ENCODE measurements at places on chromosomes 6 and 20.

GRCh38 chr6:156866220-156867015, 89.2 kb downstream of the ARID1B start:
- DNase-seq, result no peak

DNA sequence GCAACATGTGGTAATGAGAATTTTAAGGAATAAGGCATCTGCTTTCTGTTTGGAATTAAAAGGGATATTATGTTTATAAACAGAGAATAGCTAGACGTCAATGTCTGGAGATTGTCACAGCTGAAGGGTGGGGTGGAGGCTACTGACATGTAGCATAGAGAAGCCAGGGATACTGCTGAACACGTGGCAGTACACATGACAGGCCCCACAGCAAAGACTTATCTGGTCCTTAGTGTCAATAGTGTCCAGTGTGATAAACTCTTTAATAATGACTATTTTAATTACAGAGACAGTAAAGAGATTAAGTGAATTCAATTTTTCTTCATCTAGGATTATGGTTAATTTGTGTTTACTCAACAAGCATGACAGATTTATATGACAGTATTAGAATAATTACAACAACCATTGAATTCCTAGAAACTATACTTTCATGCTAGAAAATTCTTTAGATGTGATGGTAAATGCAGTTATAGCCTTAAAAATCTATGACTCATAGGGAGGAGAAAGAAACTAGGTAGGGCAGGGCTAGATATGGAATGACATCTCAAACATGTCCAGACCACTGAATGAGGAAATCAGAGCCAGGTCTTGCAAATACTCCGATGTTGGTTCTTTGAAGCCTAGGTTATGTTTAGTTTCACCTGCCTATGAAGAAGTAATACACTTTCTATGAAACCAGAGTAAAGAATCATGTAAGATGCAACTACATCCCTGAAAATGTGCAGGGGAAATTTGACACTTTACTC, 399.5 kb downstream of the PHF3 start:
- no peak for DNase-seq

DNA sequence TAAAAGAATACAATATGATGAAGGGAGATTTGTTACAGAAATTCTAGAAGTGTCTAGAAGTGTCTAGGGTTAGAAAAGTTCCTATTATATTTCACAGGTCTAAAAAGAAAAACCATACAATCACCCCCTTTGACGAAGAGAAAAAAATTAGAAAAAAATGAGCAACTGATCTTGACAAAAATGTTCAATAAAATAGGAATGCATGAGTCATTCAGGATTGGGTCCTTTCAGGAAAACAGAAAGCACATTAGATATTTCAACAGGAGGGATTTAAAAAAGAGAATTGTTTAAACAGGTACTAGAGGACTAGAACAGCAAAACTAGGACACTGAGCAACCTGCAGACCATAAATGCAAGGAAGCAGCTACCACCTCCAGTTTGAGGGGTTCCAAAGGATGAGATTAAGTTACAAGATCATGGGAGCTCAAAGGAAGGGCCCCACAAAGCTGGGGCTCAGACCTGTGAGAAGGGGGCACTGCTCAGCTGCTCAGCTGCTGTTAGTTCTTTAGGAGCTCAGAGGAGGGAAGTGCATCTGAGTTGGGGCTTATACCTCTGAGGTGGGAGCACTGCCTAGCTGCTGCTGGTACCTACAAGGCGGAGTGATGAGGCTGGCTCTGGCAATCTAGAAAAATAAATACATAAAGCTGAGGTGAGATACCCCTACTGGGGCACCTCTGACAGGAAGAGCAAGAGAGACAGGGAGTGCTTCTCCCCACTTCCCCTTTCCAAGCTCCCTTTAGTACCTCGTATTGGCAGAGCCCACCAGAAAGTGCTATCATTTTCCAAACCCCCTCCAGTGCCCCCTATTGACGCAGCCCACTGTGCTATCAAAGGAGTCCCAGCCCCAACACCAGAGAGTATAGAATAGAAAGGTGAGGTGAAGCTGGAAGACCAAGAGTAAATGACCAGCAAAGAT, 27.1 kb upstream of the BEND6 start:
- DNase-seq, result no peak

- DNase-seq, result no peak
Observed at GRCh38 chr6:4397307-4397706, 261.9 kb upstream of the ECI2 start.

GRCh38 chr20:29079769-29080690, 2177.4 kb upstream of the DEFB115 start:
- no peak for DNase-seq

- no peak for DNase-seq
Observed at GRCh38 chr6:7218406-7218988, 94.5 kb downstream of the SSR1 start.

- DNase-seq, result no peak
Observed at GRCh38 chr6:87807475-87807874, 105.4 kb upstream of the AKIRIN2 start.

DNA sequence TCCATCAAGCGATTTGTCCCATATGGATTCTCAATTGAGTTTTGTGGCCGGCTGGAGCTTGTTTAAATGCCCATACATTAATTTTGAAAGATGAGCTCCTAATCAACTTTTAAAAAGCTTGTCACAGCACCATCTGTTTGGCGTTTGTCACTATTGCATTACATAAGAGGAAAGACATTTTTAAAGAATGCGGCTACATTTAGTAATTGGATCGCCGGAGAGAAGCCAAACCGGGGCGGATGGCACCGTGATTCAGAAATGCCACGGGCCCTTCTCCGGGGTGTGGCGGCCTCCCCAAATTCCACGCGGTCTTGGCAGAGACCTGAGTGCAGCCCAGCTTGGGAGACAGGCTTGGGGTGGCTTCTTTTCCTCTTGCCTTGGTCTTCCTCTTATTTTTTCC, 67.7 kb upstream of the ZNFX1 start:
- DNase-seq, result no peak

- no peak for DNase-seq
Observed at GRCh38 chr20:25042531-25043498, 15.1 kb downstream of the ACSS1 start.

DNA sequence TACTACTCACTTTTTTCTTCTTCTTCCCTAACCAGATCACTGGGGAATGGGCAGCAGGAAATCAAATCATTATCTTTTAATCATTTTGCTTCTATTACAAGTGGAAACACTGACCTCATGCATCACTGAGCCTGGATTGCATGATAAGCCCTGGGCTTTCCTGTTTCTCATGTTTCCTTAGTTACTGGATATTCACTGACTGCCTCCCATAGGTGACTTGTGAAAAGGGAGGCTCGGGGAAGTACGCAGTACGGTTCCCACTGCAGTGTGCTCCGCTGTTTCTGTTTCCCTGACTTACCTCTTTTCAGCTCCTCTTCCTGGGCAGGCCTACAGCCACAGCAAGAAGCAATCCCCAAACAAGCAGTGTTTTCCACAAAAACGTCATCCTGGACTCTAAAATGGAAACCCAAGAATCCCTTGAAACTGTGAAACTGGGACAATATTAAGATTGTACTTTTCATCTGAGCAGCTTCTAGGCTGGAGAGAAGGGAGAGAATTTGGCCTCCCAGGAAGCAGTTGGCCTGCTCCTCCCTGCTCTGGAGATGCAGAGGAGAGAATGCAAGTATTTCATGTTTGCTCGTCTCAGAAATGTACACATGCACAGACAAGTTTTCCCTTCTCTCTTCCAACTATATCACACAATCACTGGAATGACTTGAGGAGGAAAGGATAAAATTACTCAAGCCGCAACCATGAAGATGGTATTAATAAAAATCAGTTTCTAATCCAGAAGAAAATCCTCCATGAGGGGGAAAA, 13.1 kb downstream of the BTNL2 start:
- no peak for DNase-seq

DNA sequence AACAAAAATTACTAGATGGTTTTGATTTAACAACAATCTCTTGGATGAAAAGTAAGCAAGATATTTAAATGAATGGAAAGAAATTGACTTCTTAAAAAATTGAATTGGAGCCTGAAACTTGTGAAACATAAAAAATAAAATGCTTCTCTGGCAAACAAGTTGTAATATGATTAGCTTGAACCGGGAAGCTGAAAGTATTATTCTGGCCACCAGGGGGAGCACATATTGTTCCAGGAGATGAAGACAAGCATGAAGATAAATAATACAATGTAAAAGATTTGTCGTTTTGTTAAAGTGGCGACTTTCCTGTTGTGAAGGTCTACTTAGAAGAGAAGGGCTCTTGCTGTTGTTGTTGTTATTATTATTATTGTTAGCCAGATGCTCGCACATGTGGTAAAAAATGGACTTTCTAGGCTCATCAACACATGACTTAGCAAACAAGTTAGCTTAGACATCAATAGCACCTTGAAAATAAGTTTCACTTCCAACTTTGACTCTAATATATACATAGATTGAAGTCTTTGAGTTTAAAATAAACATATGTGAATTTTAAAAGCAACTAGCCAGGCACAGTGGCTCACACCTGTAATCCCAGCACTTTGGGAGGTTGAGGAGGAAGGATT, 14.2 kb downstream of the PAX1 start:
- peak; percentile 3 for DNase-seq

DNA sequence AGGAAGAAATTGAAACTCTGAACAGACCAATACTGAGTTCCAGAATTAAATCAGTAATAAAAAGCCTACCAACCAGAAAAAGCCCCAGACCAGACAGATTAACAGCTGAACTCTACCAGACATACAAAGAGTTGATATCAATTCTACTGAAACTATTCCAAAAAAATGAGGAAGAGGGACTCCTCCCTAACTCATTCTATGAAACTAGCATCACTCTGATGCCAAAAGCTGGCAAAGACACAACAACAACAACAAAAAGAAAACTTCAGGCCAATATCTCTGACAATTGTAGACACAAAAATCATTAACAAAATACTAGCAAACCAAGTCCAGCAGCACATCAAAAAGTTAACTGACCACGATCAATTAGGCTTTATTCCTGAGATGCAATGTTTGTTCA, 246.0 kb upstream of the RUNX2 start:
- no peak for DNase-seq

DNA sequence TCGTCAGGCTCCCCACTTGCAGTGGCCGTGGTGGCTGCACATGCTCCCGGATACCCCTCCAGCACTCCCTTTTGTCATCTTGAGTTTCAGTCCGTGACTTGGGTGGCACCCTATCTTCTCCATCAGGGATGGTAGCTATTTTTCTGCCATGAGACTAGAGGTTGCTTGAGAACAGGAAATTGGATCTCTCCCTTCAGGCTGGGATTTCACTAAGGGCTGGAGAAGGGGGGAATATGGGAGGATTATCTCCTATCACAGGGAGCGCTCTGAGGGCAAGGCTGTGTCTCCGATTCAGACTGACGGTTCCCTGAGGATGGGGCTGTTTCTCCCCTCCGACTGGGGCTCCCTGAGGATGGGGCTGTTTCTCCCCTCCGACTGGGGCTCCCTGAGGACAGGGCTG, 123.1 kb downstream of the MRPL14 start:
- no peak for DNase-seq

GRCh38 chr20:61535956-61536355, 283.9 kb downstream of the CDH4 start:
- DNase-seq, result no peak

- DNase-seq, result no peak
Observed at GRCh38 chr6:6405031-6405430, 84.6 kb upstream of the F13A1 start.

Data from NCI-H187 (cell line).